ENCODE measurements at places on chromosomes 5 and 9.

- no peak for DNase-seq
These were observed 572.5 kb upstream of the ARRDC3 start for GRCh38 chr5:91955610-91956009.

- peak; percentile 35 for DNase-seq
These were observed 10.7 kb upstream of the UBAC1 start for GRCh38 chr9:135971892-135972291.

GRCh38 chr9:125885405-125886034 is 138.3 kb downstream of the PBX3 start:
- no peak for DNase-seq

DNA sequence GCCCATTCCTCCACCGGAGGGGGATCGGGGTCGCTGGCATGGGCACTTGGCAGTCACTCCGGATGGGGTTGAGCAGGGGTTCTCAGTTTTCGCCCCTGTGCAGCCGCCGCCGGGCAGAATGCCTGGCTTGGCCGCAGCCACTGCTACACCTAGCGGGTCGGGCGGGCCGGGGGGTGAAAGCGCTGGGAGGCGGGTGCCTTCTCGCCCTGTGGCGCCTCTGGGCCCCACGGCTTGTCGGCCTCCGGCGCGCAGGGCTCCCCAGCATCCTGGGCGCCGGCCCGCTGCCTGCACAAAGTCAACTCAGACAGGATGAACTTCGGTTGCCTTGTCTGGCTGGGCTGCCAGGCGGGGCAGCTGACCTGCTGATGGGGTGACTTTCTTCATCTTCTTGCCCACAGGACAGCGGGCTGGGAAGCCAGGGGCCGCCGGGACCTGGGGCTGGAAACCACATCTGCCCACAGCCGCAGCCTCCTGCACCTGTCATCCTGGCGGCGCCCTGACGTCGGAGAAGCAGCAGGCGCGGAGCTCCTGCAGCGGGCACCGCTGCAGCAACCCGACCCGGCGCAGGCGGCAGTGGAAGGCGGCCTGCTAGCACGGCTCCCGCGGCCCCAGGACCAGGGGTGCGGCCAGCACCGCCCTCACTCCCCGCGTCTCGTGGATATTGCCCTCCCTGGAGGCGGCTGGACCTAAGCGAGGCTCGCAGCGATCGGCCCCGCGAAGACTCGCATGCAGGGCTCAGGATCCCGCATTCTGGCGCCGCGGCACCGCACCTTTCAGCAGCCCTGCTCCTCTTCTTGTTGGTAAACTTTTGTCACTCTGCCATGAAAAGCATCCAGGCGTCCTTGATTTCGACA is 1.3 kb upstream of the ANKRD18A start:
- DNase-seq: peak; percentile 48

DNA sequence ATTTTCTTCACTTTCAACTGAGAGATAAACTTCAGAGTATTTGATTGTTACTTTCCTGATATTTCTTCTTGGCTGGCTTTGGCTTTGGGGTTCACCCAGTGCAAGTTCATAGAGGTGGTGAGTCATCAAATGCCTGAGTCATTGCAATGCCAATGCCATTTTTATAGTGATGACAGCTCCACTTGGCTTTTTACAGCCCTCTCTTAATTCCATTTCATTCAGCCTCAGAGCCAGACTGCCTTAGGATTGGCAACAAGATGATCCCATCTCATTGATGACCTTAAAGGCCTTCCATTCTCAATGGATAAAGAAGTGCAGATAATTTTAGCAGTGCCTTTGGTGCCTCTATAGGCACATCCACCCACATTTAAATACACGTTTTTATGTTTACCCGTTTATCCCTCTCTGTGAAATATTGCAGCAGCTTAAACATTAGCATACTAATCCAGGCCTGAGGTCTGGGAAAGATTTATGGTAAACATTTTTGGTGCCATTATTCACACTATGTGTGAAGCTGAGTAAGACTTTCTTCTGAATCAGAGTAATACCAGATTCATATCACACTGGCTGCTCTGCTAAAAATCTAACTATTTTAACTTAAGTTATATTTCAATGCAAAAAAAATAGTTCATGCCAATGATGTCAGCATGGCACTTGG is 88.9 kb upstream of the TYRP1 start:
- DNase-seq: no peak

DNA sequence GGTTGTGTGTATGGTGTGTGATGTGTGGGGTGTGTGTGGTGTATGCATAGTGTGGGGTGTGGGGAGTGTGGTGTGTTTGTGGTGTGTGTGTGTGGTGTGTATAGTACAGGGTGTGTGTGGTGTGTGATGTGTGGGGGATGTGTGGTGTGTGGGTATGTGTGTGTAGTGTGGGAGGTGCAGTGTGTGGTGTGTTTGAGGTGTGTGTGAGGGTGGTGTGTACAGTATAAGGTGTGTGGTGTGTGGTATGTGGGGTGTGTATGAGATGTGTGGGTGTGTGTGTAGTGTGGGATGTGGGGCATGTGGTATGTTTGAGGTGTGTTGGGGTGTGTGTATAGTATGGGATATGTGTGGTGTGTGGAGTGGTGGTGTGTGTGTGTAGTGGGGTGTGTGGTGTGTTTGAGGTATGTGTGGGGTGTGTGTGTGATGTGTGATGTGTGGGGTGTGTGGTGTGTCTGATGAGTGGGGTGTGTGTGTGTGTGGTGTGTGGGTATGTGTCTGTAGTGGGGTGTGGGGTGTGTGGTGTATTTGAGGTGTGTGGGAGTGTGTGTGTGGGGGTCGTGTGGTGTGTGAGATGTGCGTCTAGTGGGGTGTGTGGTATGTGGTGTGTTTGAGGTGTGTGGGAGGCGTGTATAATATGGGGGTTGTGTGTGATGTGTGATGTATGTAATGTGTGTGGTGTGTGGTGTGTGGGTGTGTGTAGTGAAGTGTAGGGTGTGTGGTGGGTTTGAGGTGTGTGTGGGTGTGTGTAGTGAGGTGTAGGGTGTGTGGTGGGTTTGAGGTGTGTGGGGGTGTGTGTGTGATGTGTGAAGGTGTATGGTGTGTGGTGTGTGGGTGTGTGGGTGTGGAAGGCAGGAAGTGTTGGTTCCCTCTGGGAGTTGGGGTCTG is 8.6 kb downstream of the ECSCR start:
- DNase-seq: no peak

- DNase-seq: no peak
These were observed 27.2 kb downstream of the FAM240B start for GRCh38 chr9:38692707-38693106.

- peak; percentile 10 for DNase-seq
These were observed 66.9 kb downstream of the DCP2 start for GRCh38 chr5:113043491-113043931.

DNA sequence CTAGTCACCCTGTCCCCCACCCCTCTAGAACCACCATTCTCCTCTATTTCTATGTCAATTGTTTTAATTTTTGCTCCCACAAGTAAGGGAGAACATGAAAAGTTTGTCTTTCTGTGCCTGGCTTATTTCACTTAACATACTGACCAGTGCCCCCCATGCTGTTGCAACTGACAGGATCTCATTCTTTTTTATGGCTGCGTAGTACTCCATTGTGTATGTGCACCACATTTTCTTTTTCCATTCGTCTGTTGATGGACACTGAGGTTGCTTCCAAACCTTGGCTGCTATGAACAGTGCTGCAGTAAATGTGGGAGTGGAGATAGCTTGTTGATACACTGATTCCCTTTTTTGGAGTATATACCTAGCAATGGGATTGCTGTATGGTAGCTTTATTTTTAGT is 7.4 kb upstream of the TERT start:
- DNase-seq: no peak

GRCh38 chr9:77712533-77713130 is 64.5 kb upstream of the GNA14 start:
- peak; percentile 5 for DNase-seq

DNA sequence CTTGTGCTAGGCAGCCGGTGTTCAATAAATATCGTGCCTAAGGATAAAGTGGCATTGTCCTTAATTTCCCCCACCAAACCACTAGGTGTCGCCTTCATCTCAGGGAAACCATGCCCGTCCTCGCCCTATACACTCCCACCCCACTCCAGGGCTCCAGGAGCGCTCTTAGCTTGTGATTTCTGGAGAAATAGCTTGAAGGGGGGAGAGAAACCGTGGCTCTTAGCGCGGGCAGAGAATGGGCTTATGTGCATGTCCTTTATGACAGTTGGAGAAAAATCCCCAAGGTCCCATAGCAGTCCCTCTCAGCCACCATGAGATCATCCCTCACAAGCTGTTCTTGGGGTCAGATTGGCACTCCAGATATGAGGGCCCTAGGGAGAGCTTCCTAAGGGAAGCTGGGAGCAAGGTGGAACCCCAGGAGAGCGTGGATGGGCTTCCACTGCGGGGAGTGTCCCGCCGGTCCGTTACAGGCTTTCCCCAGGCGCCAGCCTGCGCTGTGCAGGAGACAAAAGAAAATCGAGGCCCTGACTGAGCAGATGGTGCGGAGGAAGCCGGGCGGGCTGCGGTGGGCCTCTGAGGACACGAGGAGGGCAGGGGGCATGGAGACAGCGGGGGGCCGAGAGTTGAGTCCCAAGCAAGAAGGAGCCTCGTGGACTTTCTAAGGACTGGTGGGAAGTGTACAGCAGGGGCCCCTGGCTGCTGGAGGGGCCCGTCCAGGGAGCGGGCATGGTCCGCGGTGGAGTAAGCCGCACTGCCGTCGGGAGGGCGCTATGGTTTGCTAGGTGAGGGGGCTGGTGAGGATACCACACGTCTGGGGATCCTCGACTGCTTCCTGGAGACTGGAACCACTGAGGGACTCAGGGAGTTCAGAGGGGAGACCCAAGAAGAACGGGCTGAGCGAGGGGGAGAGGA is 750 bp upstream of the NPR2 start:
- DNase-seq: peak; percentile 45

- DNase-seq: peak; percentile 37
These were observed 28.4 kb upstream of the LRRC19 start for GRCh38 chr9:27033815-27034403.

DNA sequence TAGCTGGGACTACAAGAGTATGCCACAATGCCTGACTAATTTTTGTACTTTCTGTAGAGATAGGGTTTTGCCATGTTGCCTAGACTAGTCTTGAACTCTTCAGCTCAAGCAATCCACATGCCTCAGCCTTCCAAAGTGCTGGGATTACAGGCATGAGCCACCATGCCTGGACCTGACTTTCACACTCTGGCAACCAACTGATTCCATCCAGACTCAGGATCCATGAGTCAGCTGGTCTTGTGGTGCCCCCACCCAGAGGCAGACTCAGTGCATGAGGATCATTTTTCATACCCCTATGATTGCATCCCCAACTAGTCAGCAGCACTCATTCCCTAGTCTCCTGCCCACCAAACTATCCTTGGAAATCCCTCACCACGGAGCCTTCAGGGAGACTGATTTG is 375.9 kb downstream of the ANXA1 start:
- DNase-seq: no peak

GRCh38 chr5:135891268-135891667 is 4.4 kb downstream of the IL9 start:
- DNase-seq: no peak

DNA sequence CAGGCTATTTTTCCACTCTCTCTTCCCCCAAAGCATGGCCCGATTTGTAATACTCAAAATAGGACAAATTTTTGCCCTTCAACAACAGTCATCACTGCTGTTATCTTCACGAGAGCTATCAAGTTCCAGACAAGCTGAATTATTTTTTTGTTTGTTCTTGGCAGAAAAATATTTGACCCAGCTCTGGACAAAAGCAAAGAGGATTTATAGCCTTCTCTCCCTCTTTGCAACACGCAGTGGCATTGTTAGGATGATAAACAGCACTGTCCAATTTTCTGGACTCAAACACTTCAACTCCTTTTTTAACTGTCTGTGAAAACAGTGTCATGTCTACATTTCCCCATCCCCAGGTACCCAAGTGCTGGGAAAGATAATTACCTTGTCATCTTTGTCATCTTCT is 160.3 kb downstream of the SLF1 start:
- no peak for DNase-seq

GRCh38 chr5:127236254-127236653 is 54.3 kb upstream of the MEGF10 start:
- DNase-seq: no peak

- no peak for DNase-seq
These were observed 7.9 kb downstream of the PRUNE2 start for GRCh38 chr9:76897804-76898525.

DNA sequence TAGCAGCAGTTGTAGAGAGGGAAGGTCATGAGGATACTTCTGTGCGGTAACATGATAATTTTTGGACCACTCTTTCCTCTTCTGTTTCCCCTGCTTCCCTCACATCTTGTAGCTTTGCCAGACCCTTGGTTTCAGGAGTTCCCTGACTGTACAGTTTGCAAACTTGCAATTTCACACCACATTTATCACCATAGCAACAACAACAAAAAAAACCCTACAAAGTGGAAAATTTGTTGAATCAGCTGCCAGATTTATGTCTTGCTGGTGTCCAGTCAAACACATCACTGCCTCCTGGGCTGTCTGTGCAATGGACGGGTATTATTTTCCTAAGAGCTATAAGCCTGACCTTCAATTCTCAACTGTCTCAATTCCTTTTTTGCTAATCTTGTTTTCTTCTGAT is 751.6 kb downstream of the TLR4 start:
- DNase-seq: no peak

- DNase-seq: no peak
These were observed 80.0 kb downstream of the SV2C start for GRCh38 chr5:76163111-76163628.

GRCh38 chr5:139839232-139839815 is 43.7 kb downstream of the PSD2 start:
- no peak for DNase-seq

DNA sequence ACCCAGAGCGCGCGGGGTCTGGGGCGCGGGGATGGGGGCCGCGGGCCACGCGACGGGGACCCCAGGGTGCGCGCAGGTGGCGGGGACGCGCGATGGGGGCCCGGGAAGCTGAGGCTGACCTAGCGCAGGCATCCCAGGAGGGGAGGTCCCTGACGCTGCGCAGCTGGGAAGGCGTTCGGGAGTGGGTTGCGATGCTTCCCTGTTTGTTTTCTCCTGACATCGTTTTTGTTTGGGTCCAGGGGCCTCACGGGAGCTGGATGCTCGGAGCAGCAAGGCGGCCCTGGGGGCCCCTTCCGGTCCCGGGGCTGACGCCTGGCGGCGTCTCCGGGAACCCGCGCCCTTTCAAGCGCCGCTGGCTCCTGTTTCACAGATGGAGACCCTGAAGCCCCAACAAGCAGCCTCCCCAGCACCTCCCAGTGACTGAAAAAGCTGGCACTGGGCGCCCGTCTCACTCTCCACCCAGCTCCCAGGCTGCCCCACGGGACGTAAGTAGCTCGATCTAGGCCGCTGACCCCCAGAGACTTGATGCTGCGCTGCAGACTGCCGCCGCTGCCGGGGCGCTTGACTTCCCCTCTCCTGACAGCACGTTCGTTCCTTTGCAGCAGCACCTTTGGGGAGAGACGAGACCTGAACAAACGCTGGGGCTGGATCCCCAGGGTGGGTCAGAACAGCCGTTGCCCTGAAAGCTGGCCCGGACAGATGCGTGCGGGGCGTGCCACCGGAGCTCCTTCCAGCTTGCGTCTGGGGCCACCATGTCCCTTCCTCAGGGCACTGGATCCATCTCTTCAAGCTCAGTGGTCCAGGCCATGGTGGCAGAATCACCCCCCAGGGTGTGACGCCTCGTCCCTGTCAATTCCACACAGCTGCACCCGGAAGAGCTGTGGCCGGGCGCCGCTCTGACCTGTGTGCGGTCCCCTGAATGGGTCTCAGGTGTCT is 593 bp downstream of the BRD3OS start:
- peak; percentile 46 for DNase-seq

GRCh38 chr5:42927730-42928129 is 112.4 kb downstream of the ANXA2R start:
- DNase-seq: no peak

- DNase-seq: no peak
These were observed 356.5 kb upstream of the TUSC1 start for GRCh38 chr9:26034786-26035185.

All from stimulated activated CD4-positive, alpha-beta T cell treated with anti-CD3 and anti-CD28 coated beads, Interleukin-1b, Interleukin-23, amount 100 ng/mL, for 48 hours (primary cell).